Activated CD8-positive, alpha-beta memory T cell treated with anti-CD3 and anti-CD28 coated beads for 1 hour (primary cell): ENCODE measurements at places on chromosomes 2 and 18.

DNA sequence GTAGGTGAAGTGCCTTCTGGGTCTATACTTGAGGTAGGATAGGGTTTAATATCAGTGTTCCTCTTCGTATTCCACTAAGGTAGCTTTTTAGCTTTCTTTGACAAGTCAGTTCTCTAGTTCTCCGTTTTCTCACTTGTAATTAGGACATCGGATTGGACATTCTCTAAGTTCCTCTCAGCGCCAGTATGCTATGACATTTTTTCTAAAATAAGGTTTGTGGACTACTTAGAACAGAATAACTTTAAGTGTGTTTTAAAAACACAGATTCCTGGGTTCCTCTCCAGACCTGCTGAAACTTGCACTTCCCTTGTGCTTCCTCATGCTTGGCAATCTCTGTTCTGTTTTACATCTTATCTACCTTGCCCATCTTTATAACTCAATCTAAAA lies 69.3 kb upstream of the YWHAQ start:
- DNase-seq, result no peak

- no peak for DNase-seq
Observed at GRCh38 chr2:236988690-236989624, 96.7 kb upstream of the COPS8 start.

DNA sequence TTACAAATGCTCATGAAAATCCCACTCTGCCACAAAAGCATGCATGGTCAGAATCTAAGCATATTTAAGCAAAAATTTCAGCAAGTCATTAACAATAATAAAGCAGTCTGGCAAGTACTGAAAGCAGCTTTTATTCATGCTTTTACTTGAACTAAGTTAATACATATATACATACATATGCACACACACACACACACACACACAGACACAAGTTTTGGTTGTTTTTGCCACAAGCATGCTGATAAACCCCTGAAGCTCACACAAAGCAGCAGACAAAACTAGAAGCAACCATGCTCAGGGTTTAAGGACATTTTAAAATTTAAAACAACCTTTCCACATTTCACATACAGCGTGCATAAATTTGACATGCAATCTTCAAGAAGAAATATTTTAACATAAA lies 819.1 kb upstream of the FSHR start:
- DNase-seq, result no peak

GRCh38 chr2:107285621-107286299 lies 399.8 kb upstream of the ST6GAL2 start:
- DNase-seq, result no peak

DNA sequence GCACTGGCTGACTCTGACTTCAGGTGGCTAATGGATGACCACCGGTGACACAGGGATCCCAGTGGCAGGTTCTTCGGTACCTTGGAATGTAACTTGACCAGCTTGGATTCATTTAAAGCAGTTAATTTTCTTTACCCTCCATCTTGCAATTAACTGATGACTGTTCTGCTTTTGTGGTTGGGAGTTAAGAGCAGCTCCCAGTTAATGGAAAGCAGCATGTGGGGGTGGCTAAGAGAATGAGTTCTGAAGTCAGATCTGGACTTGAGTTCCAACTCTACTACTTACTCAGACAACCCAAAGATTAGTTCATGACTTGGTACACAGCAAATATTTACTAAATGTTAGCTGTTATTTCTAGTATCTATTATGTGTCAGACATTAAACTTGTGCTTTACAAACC lies 58.5 kb downstream of the FAM228A start:
- no peak for DNase-seq
